ENCODE measurements at places on chromosomes 5 and 9. TPM values are rescaled to one million over a fixed set of nuclear protein-coding genes. Genes with fewer than 3 reads are reported as not detected.

GRCh38 chr5:69160651-69161050 lies 6.3 kb upstream of the CCNB1 start:
- no peak overlapping the region for H3K4me3 ChIP-seq
- H3K4me1 ChIP-seq = no peaks in the 10 kb centered on the region
- DNase-seq = no peak

Gene CKMT2
- 1.8 TPM for total RNA-seq

DNA sequence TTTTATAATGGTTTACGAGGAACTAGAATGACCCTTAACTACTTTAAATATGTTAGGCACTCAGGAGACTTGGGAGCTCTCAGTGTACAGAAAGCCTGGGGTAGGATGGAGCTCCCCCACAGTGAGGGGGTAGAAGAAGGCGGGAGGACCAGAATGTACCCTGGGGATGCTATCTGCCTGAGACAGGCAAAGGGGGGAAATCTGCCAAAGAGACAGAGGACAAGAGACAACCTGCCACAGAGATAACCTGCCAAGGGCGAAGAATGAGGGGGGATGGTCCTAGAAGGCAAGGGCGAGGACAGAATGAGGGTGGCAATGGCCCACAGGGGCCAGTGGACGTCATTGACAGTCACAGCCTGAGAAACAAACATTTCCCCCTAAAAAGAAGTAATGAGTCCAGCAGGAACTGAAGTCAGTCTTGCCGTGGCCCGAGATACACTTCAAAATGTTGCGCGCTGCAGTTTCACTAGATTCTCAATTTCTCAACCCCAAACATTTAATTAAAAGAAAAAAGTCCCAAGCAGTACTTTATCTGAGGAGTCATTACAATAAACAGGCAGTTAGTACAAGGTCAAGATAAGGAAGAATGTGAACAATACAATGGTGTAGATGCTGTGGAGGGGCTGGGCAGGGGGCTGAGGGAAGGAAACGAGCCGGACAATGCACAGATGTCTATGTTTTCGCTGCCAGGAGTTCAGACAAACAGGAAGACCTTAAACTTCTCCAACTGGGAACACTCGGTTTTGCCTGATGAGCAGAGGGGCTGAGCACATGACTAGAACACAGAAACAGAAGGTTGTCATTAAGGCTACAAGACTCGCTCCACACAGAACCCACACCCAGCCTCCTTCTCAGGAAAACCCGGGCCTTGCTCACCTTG lies 125.0 kb downstream of the LHFPL2 start:
- no peaks in the 10 kb centered on the region for H3K27me3 ChIP-seq
- H3K4me1 ChIP-seq = no peaks in the 10 kb centered on the region
- no peaks in the 10 kb centered on the region for H3K36me3 ChIP-seq
- DNase-seq = peak; percentile 43
- no peak overlapping the region for H3K4me3 ChIP-seq

DNA sequence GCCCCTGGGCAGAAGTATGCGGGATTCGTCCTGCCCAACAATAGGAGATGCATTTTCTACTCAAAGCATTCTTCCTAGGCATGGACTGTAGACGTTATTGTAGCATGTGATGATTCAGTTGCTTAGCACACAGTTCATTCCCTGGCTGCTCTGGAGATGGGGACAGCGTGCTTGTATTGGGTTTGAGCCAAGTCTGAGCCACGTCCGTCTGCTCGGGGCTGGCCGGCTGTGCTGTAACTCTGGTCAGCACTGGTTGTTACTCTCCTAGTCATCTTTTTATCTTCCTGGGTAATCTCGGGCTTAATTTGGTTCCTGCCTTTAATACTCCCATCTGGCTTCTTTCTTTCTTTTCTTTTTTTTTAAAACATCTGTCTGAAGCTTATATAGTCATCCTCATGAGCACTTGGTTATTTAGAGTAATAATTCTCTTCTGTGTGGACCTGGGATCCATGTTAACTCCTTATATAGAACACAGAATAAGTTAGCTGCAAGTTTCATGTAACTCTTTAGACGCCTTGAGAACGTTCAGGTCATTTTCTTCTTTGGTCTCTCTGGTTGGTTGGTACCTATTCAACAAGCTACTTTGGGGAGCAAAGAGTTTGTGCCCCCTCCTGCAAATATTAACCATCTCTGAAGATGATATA lies 118.8 kb upstream of the RPS23 start:
- no peaks in the 10 kb centered on the region for H3K27me3 ChIP-seq
- H3K4me1 ChIP-seq = no peaks in the 10 kb centered on the region
- H3K27ac ChIP-seq = no peak overlapping the region
- no peak overlapping the region for H3K4me3 ChIP-seq
- peak; percentile 62 for DNase-seq

DNA sequence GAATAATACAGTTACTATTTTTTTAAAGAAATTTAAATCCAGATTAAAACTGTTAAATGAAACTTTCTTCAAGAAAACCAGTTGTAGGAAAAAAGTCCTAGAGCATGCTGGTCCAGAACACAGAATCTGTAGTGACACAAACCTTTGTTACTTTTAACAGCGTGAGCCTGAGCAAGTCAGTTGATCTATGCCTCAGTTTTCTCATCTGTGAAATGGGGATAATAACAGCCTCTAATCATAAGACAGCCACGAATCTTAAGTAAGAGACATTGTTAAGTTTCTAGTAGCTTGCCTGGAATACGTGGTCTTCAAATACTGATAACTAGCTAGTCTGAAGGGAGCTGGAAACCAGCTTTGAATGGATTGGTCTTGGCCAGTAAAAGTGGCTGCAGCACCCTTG lies 158.6 kb downstream of the ADAMTS12 start:
- H3K27ac ChIP-seq = no peak overlapping the region
- peaks cover 16% of the 10 kb centered on the region for H3K4me1 ChIP-seq
- no peaks in the 10 kb centered on the region for H3K27me3 ChIP-seq
- no peak overlapping the region for H3K4me3 ChIP-seq
- H3K36me3 ChIP-seq = no peaks in the 10 kb centered on the region

Gene CNTNAP3
- total RNA-seq = 1.8 TPM

- no peaks in the 10 kb centered on the region for H3K4me1 ChIP-seq
- H3K27ac ChIP-seq = no peak overlapping the region
- no peak for DNase-seq
- no peaks in the 10 kb centered on the region for H3K27me3 ChIP-seq
- H3K4me3 ChIP-seq = no peak overlapping the region
Observed at GRCh38 chr5:14327624-14328023, 184.5 kb downstream of the TRIO start.

DNA sequence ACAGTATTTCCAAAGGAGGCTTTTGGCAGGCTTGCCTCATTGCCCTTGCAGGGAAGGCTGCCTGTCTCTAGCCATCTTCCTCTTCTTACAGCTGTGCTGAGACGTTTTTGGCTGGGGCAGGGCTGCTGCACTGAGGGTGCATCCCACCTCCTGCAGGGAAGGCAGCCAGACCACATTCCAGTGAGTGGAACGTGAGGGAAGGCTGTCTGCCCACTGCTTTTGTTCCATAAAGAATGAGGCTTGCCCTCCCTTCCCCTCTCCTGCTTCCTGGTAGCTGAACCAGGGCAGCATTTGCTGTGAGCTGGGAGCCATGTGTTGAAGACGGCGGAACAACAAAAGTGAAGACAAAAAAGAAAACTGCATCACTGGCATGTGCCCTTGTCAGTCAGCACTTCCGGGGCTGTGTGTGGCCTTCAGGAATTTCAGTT lies 16.8 kb downstream of the MGAT1 start:
- peak overlapping the region; percentile 51 for H3K27ac ChIP-seq
- no peaks in the 10 kb centered on the region for H3K27me3 ChIP-seq
- no peaks in the 10 kb centered on the region for H3K36me3 ChIP-seq
- no peaks in the 10 kb centered on the region for H3K4me1 ChIP-seq

Gene MFAP3
- 29.8 TPM for total RNA-seq

GRCh38 chr9:136512651-136513071 lies 29.8 kb upstream of the SEC16A start:
- H3K27ac ChIP-seq = peak overlapping the region; percentile 79
- H3K36me3 ChIP-seq = no peaks in the 10 kb centered on the region
- DNase-seq = no peak
- no peak overlapping the region for H3K4me3 ChIP-seq
- no peaks in the 10 kb centered on the region for H3K4me1 ChIP-seq

GRCh38 chr9:105973951-105974351 lies 279.6 kb downstream of the TMEM38B start:
- no peak overlapping the region for H3K4me3 ChIP-seq
- no peak for DNase-seq
- H3K36me3 ChIP-seq = no peaks in the 10 kb centered on the region
- no peaks in the 10 kb centered on the region for H3K27me3 ChIP-seq

Gene RNF183
- total RNA-seq = not detected

Gene SV2C
- not detected for total RNA-seq

Gene LIFR
- total RNA-seq = 50.1 TPM

- DNase-seq = no peak
- no peaks in the 10 kb centered on the region for H3K27me3 ChIP-seq
- no peaks in the 10 kb centered on the region for H3K4me1 ChIP-seq
- H3K27ac ChIP-seq = no peak overlapping the region
- H3K4me3 ChIP-seq = no peak overlapping the region
Observed at GRCh38 chr5:157502143-157502647, 42.2 kb downstream of the NIPAL4 start.

GRCh38 chr5:16178745-16179372 lies 732 bp downstream of the MARCHF11 start:
- no peaks in the 10 kb centered on the region for H3K4me1 ChIP-seq

DNA sequence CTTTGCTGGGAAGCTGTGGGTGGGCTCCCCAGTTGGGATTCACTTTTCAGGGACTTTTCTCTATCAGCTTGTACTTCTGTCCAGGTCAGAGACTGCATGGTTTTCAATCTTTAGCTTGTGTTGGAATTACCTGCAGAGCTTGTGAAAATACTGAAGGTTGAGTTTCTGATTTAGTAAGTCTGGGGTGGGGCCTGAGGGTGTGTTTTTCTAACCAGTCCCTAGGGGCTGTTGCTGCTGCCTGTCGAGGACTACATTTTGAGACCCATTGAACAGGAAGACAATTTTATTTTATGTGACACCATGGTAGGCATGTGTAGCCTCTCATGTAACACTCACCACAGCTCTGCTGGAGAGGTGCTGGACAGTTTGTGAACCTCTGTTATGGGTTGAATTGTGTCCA lies 14.7 kb upstream of the MLANA start:
- H3K4me3 ChIP-seq = no peak overlapping the region
- no peaks in the 10 kb centered on the region for H3K36me3 ChIP-seq
- no peaks in the 10 kb centered on the region for H3K4me1 ChIP-seq
- H3K27ac ChIP-seq = no peak overlapping the region
- H3K27me3 ChIP-seq = no peaks in the 10 kb centered on the region

DNA sequence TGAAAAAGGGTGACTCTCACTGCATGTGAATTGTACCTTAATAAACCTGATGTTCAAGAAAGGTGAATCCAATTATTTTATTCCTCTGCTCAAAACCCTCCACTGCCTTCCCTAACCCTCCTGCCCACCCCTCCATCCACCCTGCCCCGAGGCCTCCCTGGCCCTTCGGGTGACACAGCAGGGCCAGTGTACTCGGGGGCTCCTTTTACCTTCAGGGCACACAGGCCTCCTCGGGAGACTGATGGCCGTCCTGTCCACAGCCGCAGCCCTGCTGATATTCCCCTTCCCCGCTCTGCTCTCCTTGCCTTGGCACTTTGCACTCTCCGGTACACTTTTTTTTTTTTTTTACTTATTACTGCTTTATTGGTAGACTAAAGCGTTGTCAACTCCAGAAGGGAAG lies 234.0 kb downstream of the CACNA1B start:
- H3K4me3 ChIP-seq = no peak overlapping the region
- no peaks in the 10 kb centered on the region for H3K27me3 ChIP-seq
- H3K4me1 ChIP-seq = no peaks in the 10 kb centered on the region

Gene DNAJC25
- total RNA-seq = 19.1 TPM

- no peaks in the 10 kb centered on the region for H3K36me3 ChIP-seq
- DNase-seq = no peak
- H3K4me3 ChIP-seq = peak overlapping the region; percentile 9
- peak overlapping the region; percentile 98 for H3K27ac ChIP-seq
- no peaks in the 10 kb centered on the region for H3K4me1 ChIP-seq
Observed at GRCh38 chr9:121362813-121363621, 7.0 kb downstream of the STOM start.

Gene TMEM215
- not detected for total RNA-seq

GRCh38 chr5:81214848-81215247 lies 18.3 kb upstream of the CKMT2 start:
- H3K36me3 ChIP-seq = no peaks in the 10 kb centered on the region
- H3K27me3 ChIP-seq = no peaks in the 10 kb centered on the region
- no peaks in the 10 kb centered on the region for H3K4me1 ChIP-seq
- DNase-seq = no peak

GRCh38 chr5:140258873-140259272 lies 44.0 kb downstream of the PFDN1 start:
- no peak overlapping the region for H3K4me3 ChIP-seq
- no peak overlapping the region for H3K27ac ChIP-seq
- no peaks in the 10 kb centered on the region for H3K27me3 ChIP-seq
- no peak for DNase-seq
- peaks cover 15% of the 10 kb centered on the region for H3K4me1 ChIP-seq

All from right lobe of liver (tissue), 6 donors.